ENCODE measurements at places on chromosomes 7 and 10.

GRCh38 chr10:101767966-101768790 lies 7.7 kb downstream of the FGF8 start:
- DNase-seq: no peak

DNA sequence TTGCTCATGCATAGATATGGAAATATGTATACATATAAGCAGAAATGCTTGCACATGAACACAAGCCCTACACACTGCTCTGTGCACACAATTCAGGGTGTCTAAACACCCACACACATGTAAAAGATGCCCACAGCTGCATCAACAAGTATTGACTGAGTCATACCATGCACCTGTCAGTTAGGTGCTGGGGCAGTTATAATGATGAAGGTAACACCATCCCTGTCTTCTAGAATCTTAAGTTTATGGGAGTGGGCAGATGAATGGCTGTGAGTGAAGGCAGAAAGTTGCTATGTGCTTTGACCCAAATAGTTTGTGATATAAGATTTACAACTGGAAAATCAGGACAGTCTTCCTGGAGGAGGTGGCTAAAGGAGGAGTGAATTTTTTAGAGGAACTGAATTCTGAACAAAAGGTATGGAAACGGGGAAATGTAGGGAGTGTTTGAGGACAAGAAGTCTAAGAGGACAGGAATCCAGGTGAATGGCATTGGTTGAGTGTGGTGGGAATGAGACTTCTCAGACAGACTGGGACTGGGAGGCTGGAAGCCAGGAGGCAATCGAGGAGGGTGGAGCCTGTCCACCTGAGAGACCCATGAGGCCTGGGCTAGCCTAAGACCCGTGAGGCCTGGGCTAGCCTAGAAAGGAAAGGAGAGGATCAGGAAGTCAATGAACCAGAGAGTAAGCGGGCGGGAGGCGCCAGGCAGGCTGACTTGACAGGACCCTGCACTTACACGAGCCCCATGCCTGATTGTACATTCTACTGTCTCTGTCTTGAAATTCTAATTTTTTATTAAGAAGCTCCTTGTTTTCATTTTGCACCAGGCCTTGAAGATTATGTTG lies 20.7 kb downstream of the POLL start:
- DNase-seq: no peak

DNA sequence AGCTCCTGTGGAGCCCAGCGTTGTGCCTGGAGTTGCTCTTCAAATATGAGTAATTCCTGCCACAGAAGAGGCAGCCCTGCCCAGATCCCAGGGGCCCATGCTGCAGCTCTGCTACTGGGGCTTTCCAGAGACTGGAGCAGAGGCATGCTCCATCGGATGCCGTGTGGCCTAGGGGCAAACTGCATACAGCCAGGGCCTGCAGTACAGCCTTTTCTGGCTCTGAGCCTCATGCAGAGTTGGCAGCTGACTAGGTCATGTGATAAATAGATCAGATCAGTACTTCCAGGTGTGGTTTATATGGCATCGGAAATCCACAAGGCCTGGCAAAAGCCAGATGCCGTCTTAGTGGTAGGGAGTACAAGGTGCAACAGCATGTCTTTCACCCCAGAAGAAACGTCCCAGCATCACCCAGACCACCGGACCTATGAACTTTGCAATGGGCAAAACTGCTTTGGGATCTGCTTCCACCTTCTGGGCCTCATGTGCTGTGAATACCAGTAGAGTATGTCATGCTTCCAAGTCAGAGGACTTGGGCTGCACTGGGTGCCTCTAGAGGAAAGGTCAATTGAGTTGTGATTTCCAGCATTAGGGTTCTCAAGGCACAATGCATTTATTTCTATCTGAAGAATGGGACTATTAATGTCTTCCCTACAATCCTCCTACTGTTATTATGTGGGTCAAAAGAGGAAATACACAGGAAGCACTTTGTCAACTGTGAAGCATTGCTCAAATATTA lies 250.7 kb upstream of the ZNF32 start:
- DNase-seq: no peak

GRCh38 chr7:150737265-150738055 lies at the start of gene GIMAP5:
Gene GIMAP5 (plus strand): TSS chr7:150737418. CDS start chr7:150740885, 3,467 bp downstream.
- DNase-seq: no peak

DNA sequence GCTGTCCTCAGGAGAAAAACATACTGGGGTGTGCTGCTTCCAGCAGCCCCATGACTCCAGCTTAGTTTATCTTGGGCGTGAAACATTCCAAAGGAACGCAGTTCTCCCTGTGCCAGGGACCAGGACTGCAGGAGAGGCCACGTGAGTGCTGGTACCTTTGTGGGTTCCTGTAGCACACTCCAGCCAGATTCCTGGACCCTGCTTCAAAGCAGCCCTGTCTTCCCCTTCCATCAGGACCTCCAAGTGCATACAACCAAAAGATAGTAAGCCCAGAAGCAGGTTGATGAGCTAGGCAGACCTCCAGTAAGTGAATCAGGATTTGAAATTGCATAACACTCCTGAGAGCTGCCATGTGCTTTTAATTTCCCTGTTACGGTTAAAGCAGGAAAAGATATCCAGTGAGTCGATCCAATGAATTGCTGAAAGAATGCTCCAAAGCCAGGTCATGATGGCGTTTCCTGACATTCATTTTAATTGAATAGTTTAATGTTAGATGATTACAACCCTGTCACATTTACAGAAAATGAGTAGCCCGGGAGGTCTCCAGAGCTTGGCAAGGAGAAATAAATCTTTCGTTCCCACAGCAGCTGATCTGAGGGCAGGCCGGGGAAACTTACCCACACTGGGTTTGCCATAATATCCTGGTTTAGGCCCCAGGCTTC lies 38.9 kb upstream of the CPXM2 start:
- no peak for DNase-seq

GRCh38 chr10:123608047-123608446 lies 58.1 kb upstream of the GPR26 start:
- DNase-seq: no peak

DNA sequence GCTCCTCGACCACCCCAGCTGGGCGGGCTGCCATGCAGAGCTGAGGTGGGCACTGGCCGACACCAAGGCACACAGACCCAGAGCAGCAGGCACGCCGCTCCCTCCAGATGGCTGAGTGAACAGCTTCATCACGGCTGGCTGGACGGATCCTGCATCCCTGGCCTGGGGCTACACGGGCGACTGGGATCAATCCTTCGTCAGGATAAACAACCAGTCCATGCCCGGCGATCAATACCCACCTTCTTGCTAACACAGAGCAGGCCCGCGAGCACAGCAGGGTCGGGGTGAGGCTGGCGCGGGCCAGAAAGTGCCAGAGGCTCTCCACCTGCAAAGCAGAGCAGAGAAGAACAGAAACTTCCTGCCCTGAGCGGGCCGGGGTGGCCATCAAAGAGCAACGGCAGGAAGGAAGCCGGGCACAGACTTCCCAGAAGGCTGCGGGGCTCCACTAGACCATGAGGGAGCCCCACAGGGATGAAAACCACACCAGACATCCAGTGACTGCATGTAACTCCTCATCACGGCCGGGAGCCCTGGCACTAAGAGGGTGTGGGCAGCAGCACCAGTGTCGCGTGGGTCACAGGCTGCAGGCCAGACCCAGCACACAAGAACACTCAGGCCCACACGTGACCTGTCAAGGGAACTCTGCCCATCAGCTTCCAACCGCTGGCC lies 166.4 kb downstream of the MAD1L1 start:
- no peak for DNase-seq
